ENCODE measurements at places on chromosomes 4 and X.

GRCh38 chrX:108000751-108001150 is 18.6 kb upstream of the TEX13B start:
- DNase-seq: no peak

- no peak for DNase-seq
These were observed 21.6 kb downstream of the SCD5 start for GRCh38 chr4:82776925-82777542.

DNA sequence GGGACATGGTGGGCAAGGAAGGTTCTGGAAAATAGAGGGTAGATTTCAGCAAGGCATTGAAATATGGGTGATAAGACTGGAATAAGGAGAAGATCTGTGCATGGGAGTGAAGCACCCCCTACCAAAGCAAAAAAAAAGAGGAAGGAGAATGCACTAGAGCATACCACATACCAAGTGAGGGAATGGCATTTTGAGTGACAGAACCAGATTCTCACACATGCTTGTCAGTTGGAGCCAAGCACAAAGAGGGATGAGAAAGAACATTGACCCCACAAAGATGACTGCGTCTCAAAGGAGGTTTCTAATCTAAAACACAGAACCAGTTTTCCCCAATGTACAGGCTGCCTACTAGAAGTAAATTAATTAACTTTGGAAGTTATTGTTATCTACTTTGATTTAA is 140.3 kb upstream of the SMAD1 start:
- no peak for DNase-seq

DNA sequence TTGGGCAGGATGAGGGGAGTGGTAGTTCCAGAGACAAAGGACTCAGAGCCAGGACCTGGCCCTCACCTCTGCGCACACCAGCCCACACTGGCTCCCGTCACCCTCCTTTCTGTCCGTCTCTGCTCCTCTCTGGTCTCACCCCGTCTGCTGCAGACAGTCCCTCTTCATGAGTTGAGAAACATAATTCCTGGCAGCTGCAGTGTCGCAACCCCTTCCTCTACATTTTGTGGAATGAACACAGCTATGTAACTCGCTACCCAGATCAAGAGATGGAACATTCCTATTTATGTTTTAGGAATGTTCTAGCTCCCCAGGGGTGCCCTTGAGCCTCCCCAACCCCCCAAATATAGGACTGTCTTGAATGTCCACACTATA is 59.3 kb downstream of the SHROOM2 start:
- DNase-seq: no peak

DNA sequence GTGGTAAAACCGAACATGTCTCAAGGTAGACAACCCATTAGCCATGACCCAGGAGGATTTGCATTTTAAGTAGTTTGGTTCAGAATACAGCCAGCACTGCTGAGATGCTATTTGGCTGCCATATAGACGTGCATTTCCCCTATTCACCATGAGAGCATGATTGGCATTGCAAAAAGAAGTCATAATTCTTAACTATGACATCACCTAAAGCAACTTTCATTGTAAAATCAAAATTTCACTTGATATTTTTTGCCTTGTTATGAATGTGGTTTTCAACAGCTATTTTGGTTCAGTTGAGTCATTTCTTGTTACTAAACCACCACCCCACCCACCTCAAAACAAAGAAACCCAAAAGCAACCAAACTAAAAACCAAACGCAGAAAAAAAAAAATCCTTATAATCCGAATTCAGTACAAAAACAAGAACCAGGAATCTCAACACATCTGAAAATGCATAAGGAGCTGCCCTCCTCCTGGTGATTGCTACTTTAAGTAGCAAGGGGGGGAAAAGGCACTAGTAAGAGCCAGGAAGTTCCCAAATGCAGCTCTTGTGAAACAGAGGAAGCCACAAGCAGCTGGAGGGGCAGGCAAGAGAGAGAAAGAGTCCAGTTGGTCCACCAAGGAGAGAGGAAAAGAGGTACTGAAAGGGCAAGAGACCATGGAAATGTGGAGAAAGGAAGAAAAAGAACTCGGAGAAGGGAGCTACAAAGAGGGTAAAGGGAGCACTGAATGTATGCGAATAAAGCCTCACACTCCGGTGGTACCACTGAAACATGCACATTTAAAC is 3.1 kb downstream of the SLITRK4 start:
- no peak for DNase-seq

Data from iPS DF 6.9 (cell line).